ENCODE measurements at places on chromosomes 5 and 9.
A peak's percentile ranks its signal among the peaks of the same experiment; 100 is the strongest.

DNA sequence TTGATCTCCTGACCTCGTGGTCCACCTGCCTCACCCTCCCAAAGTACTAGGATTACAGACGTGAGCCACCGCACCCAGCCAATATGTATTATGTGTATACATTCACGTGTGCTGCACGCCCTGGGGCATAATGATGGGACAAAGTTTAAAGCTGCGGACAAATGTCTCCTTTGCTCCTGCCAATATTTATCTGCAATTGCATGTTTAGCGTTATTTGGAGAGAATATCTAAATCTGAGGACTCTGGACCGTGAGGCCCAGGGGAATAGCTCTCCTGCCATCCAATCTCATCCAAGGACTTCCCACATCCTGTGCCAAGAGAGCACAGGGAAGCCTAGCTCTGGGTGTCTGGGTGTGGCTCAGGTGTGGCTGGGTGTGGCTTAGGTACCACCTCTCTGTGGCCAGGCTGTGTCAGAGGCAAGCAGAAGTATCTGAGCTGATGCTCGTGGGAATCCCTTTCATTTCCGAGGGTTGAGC lies 6.9 kb upstream of the BOD1 start:
- no peak overlapping the region for H3K4me3 ChIP-seq
- H3K27me3 ChIP-seq: no peaks in the 10 kb centered on the region
- H3K4me1 ChIP-seq: peaks cover 7% of the 10 kb centered on the region

DNA sequence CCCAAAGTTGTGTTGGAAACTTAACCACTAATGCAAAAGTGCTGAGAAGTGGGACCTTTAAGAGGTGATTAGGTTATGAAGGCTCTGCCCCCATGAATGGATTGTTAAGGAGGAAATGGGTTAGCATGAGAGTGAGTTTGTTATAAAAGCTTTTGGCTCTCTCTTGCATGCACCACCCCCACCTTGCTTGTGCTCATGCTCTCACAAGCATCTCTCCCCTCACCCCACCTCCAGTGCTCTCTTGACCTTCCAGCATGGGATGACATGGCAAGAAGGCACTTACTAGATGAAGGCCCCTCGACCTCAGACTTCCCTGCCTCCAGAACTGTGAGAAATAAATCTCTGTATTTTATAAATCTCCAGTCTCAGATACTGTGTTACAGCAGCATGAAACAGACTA lies 52.8 kb downstream of the RICTOR start:
- H3K4me3 ChIP-seq: no peak overlapping the region
- no peaks in the 10 kb centered on the region for H3K36me3 ChIP-seq
- no peak overlapping the region for H3K27ac ChIP-seq
- no peaks in the 10 kb centered on the region for H3K27me3 ChIP-seq
- H3K4me1 ChIP-seq: no peaks in the 10 kb centered on the region

DNA sequence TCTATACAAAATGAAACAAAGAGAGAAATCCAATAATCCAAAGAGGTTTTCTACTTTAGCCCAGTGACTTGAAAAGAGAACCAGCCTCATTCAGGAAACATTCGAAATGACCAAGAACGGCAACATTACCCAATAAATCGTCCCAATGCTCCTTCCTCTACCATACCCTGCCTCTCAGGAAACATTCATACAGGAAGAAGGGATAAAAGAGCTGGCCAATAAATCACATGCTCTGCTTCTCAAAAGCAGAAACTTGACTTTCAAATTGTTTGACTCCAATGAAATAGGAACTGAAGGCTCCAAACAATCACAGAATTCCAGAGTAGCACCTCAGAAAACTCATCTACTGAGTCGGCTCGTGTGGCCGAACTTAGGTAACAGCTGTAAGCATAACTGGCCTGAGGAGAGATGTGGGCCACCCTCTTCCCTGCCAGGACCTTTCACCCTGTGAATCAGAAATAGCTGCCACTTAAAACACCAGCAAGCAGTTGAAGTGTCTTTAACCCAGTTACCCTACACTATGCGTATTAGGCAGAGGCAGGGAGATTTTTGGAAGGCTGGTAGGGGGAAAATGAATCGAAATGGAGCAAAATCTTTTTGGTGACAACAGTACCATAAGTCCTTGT lies 14.6 kb downstream of the ARL15 start:
- H3K27me3 ChIP-seq: no peaks in the 10 kb centered on the region
- no peaks in the 10 kb centered on the region for H3K36me3 ChIP-seq
- H3K4me3 ChIP-seq: no peak overlapping the region
- H3K27ac ChIP-seq: no peak overlapping the region
- peaks cover 17% of the 10 kb centered on the region for H3K4me1 ChIP-seq

DNA sequence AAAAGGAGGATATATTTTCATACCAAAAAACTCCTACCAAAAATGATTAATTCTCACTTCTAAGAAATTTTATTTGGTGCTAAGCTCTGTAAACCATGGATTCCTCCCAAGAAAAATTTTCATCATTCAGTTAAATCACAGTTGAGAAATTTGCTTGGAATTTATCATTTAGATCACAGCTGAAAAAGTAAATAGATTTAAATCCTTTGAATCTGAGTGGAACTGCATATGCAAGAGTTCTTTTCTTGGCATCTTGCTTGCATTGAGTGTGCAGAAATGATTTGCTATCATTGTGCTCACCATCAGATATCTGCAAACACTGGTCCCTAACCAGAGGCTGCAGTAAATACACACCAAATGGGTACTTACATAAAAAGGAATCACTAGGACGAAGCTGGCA lies 836.1 kb upstream of the CDH6 start:
- no peak overlapping the region for H3K27ac ChIP-seq
- no peaks in the 10 kb centered on the region for H3K4me1 ChIP-seq
- no peaks in the 10 kb centered on the region for H3K36me3 ChIP-seq
- no peaks in the 10 kb centered on the region for H3K27me3 ChIP-seq
- no peak overlapping the region for H3K4me3 ChIP-seq

GRCh38 chr5:9034649-9035048 lies 511.2 kb downstream of the SEMA5A start:
- H3K27me3 ChIP-seq: no peaks in the 10 kb centered on the region
- DNase-seq: no peak
- no peaks in the 10 kb centered on the region for H3K36me3 ChIP-seq
- H3K4me3 ChIP-seq: no peak overlapping the region
- no peak overlapping the region for H3K27ac ChIP-seq
- no peaks in the 10 kb centered on the region for H3K4me1 ChIP-seq

DNA sequence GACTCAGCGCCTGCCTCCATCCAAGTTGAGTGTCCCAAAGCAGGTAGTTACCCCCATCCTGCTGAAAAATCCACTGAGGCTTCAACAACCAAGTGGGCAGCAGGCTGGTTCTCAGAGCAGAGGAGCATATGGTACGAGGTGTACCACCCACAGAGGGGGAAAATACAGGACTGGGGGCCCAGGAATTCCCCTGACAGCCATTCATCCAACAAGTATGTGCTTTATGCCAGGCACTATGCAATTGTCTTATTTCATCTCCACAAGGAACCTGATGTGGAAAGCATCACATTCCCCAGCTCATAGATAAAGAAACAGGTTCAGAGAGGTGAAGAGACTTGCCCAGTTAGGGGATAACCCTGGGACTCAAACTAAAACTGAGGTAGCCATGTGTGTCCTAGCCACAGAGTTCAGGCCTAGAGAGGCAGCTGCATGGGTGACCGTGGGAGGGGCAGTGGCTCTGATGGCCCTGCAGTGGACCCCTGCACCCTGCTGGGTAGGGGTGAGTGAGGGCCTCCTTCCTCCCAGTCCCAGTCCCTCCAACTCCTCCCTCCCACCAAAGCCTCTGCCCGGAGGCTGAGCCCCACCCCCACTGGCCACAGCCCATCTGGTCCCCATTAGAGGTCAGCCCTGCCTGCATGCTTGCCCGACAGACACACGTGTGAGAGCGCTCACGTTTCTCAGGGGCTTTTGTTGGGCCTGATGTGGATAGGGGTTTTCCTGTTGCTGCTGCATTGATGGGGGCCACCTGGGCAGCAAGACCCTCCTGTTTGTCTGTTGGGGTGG lies 11.5 kb downstream of the PDLIM4 start:
- no peak overlapping the region for H3K27ac ChIP-seq
- H3K27me3 ChIP-seq: no peaks in the 10 kb centered on the region
- no peaks in the 10 kb centered on the region for H3K36me3 ChIP-seq
- peak; percentile 29 for DNase-seq
- peaks cover 19% of the 10 kb centered on the region for H3K4me1 ChIP-seq
- H3K4me3 ChIP-seq: no peak overlapping the region

DNA sequence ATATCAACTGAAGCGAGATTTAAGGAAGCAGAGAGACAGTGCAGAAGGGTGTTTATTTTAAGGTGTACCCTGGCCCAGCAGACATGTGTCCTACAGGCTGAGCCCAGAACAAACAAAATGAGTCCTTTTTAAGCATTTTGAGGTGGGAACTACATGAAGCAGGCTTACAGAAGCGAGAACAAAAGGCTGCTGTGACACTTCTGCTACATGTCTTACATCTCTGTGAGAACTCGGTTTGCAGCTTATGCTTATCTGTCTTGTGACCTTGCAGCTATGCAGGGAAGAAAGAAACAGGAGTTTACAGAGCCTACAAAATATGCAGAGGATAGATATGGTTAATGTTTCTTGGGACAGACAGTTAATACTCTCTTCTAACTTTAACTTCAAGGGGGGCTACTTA lies 295.9 kb downstream of the CEMIP2 start:
- no peaks in the 10 kb centered on the region for H3K36me3 ChIP-seq
- H3K4me1 ChIP-seq: no peaks in the 10 kb centered on the region
- no peaks in the 10 kb centered on the region for H3K27me3 ChIP-seq

DNA sequence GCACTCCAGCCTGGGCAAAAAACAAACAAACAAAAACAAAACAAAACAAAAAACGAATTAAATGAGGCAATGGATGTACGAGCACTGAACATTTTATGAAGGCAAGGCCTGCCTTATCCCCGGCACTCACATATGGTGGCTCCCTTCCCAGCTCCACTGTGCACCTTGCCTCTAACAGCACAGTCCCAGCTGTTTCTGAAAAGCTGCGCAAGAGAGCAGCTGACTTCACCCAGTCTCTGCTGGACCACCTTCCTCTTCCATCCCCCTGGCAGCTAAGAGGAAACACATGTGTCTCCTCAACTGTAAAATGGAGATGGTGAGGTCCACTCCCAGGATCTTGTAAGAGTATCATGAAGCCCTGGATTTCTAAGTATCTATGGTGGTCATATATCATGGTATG lies 100.7 kb downstream of the KLF4 start:
- H3K36me3 ChIP-seq: no peaks in the 10 kb centered on the region
- H3K27ac ChIP-seq: no peak overlapping the region
- H3K4me1 ChIP-seq: peaks cover 22% of the 10 kb centered on the region
- no peak for DNase-seq

DNA sequence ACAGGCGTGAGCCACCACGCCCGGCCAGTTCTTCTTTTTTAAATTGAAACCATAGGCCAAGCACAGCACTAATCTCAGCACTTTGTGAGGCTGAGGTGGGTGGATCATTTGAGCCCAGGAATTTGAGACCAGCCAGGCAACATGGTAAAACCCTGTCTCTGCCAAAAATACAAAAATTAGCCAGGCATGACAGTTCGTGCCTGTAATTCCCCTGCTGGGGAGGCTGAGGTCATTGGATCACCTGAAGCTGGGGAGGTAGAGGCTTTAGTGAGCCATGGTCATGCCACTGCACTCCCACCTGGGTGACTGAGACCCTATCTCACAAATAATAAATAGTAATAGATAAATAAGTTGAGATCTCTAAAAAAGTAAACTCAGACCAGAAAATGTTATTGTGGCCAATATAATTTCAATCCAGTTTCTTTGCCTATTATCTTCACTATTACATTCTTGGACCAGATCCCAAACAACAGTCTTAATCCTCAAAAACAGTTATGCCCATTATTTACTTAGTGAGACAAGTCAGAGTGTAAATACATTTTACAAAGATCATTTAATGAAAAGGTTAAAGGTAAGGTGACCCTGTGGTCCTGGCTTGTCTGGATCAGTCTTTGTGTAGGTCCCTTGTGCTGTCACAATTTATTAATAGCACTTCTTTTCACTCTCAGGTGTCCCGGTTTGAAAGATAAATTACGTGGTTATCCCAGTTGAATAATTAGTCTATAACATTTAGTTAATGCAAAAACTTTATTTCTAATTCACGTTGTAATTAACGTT lies 53.6 kb downstream of the RAB24 start:
- H3K36me3 ChIP-seq: no peaks in the 10 kb centered on the region
- H3K4me1 ChIP-seq: no peaks in the 10 kb centered on the region
- H3K4me3 ChIP-seq: no peak overlapping the region
- DNase-seq: no peak

- H3K4me3 ChIP-seq: no peak overlapping the region
- H3K27me3 ChIP-seq: no peaks in the 10 kb centered on the region
- peak; percentile 7 for DNase-seq
- no peaks in the 10 kb centered on the region for H3K4me1 ChIP-seq
- H3K36me3 ChIP-seq: no peaks in the 10 kb centered on the region
- H3K27ac ChIP-seq: no peak overlapping the region
Measured at GRCh38 chr9:21326526-21327139, 8.6 kb downstream of the KLHL9 start.

DNA sequence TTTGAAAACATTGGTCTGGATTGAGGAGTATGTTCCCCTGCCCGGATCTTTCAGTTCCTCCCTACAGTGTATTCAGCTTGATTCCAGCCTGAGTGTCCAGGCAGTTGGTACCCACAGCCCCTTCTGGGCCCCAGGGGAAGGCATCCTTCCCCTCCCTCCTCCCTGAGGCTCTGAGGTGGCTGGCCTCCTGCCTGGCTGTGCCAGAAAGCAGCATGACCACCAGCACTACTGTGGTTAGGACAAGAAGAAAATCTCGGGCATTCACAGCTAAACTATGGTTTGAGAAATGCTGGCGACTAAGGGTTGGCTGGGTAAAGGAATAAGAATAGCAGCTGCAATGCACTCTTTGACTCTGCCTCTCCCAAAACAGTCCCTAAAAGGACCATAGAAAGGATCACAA lies 84.6 kb upstream of the LIFR start:
- H3K27me3 ChIP-seq: no peaks in the 10 kb centered on the region
- peak overlapping the region; percentile 67 for H3K27ac ChIP-seq
- no peak for DNase-seq
- no peak overlapping the region for H3K4me3 ChIP-seq
- no peaks in the 10 kb centered on the region for H3K36me3 ChIP-seq

DNA sequence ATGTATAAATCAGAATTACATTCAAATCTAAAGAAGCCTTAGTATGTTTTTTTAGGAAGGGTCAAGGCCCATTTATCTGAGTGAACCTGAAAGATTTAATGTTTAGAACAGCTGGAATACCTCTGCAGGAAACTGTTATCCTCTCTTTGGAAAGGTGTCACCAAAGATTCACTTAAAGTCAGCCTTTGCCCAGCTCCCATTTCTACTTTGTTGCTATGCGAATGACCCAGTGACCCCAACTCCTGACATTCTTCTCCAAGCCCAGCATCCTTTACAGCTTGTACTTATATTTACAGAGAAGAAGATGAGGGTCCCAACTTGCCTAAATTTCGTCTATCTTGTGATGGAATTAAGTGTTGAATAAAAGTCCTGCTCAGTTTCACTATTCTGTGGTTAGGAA lies 1198.6 kb downstream of the CDH12 start:
- H3K4me1 ChIP-seq: no peaks in the 10 kb centered on the region
- no peaks in the 10 kb centered on the region for H3K36me3 ChIP-seq
- H3K4me3 ChIP-seq: no peak overlapping the region
- DNase-seq: no peak
- no peak overlapping the region for H3K27ac ChIP-seq
